Frontal cortex (tissue), 4 donors: ENCODE measurements at places on chromosomes 1 and 21. TPM values are rescaled to one million over a fixed set of nuclear protein-coding genes. Genes with fewer than 3 reads are reported as not detected.

DNA sequence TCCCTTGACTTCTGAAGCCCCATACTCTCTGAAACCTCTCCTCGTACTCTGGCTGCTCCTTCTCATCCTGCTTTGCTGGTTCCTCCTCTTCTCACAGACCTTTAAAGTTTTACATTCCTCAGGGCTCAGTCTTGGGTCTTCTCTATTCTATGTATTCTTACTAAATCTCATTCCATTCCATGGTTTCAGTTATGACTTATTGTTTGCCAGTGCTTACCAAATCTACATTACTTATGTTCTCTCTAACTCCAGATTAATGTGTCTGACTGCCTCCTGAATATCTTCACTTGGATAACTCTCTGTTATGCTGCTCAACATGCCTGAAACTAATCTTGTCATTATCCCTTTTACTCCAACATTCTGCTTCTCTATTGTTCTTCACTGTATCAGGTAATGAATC, 5.4 kb upstream of the SLC35D1 start:
- DNase-seq = no peak

Gene CLDN19
- total RNA-seq = not detected

DNA sequence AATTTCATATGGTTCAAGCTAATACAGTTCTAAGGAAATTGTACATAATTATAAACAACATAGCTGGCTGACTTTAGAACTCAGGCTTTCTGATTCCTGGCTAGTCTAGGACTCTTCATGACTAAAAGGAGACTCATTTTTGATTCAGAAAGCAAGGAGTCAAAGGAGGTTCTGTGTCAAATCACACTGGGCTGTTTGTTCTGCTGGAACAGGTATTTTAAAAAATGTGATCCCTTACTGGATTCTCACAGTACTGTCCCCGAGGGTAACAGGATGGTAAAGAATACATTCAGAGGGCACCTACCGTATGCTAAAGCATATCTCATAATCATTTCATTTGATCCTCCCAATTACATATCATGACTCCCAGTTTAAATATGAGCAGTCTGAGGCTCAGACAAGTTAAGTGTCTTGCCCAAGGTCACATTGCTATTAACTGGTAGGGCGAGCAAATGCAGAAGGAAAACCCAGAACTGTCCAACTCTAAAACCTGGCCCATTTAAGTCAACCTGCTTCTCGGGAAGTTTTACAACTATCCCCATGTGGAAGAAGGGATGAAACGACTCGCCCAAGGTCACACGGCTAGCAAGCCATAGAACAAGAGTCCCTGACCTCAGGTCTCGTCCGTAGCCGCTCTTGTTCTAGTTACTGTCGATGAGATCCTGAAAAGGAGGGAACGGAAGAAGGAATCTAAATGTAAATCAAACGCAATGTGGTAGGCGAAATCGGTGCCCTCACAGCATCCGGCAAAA, 675 bp downstream of the MYSM1 start:
- DNase-seq = no peak

DNA sequence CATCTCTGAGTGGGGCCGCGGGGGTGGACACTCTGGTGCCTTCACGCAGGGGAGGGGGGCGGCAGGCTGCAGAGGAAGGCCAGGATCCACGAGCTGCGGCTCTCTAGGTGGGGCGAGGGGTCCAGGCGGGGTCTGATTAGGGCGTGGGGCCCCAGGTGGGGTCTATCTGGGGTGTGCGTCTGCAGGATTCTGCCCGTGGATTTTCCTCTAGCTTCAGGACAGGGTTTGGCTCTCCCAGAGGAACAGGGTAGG, 6.3 kb downstream of the JMJD4 start:
- no peak for DNase-seq

GRCh38 chr21:33893917-33894316, 21.7 kb downstream of the ATP5PO start:
- DNase-seq = no peak

DNA sequence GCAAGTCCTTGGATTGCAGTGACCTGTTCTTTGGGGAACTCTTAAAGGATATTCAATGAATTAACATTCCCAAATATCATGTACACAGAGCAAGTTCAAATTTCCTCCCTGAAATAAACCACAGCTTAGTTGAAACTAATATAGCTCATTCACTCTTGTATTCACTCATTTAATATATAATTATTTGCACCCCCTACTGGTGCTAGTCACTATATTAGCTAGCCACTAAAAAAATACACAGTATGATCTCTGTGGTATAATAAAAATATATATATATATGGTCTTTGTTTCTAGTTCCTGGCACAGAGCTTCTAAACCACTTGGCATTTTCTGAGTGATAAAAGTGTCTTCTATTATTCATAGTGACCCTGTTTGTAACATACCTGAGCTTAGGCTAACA, 177.3 kb upstream of the LYPLAL1 start:
- no peak for DNase-seq

DNA sequence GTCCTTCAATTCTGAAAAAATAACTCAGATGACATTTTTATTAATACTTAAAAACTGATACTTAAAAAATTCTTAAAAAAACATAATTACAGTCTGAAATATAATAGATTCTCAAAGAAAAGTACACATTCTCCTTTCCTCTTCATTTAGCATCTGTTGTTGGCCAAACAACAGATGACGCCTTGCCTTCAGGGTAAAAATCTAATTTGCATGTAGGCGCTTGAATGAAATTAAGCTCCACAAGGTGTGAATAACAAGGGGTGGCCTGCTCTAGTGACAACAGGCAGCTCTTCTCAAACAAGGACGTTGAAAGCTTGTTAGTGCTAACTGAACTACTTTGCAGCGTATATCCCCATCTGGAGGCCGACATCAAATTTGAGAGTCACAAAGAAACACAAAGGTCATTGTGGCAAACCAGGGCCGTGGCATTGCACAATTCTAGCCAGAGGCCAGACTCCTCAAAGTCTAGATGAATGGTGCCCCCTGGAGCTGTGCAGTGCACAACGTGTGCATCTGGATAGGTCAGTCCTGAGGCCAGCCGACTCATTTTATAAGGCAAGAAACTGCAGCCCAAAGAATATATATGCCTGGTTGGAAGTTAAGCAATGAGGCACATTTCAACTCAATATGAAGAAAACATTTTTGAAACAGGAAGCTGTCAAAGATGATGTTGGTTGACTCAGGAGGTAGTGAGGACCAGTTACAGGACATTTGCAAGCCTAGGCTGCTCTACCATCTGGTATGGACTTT, 459.2 kb upstream of the RUNX1 start:
- no peak for DNase-seq

Gene NBPF3
- 11.0 TPM for total RNA-seq

GRCh38 chr1:197544553-197544952, 230.7 kb downstream of the DENND1B start:
- no peak for DNase-seq

DNA sequence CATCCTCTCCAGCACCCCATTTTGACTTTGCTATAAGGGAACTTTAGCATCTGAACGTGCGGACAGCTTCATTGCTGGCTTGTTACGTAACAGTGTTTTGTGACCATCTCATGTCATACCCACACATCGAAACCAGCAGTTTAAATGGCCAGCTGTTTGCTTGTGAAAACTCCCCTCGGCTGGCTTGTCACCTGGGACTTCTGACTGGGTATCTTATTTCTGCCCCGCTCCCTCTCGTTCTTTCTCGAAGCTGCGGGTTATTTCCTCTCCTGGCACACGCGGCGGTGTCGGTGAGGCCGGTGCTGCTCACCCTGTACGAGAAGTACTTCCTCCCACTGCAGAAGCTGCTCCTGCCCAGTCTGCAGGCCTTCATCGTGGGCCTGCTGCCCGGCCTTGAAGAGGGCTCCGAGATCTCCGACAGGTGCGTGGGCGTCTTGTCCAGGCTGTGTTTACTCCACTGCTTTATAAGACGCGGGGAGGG, 43.5 kb downstream of the DOP1B start:
- no peak for DNase-seq

Gene FAM72B
- total RNA-seq = 0.82 TPM

Gene OR2L8
- total RNA-seq = 0.82 TPM

DNA sequence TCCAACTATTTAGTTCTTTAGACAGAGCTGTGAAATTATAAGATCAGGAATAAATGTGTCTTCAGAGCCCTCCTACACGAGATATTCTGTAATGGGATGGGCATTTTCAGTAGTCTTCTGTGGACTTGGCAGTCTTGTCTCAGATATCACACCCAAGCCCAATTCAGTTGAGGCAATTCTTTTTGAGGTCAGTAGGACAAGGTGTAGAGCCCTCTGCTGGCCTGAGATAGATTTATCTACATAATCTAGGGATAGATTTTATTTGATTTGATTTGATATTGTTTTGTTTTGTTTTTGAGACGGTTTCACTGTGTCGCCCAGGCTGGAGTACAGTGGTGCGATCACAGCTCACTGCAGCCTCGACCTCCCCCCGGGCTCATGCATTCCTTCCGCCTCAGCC, 77.5 kb downstream of the FMN2 start:
- DNase-seq = no peak

Gene SCP2
- total RNA-seq = 57.5 TPM

GRCh38 chr1:2451741-2452140, 24.3 kb upstream of the PLCH2 start:
- no peak for DNase-seq

- DNase-seq = no peak
Measured at GRCh38 chr1:226884116-226884625, 13.8 kb downstream of the PSEN2 start.
